ENCODE measurements at places on chromosomes 6 and 20.

DNA sequence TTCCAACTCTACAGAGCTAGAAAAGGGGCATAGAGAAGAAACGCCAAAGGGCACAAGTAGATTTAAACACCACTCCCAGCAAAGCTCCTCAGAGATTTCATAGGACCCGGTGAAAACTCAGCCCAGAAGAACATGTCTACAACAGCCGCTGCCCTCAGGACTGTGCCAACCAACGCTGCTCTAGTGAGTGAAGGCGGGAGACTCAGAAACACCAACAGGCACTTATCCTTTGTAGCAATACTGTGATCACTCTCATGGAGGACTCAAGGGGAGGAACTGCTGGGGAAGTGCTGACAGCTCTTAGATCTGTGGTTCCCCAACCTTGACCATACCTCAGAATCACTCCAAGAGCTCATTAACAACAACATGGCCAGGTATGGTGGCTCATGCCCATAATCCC, 39.5 kb downstream of the STAU1 start:
- DNase-seq = no peak

DNA sequence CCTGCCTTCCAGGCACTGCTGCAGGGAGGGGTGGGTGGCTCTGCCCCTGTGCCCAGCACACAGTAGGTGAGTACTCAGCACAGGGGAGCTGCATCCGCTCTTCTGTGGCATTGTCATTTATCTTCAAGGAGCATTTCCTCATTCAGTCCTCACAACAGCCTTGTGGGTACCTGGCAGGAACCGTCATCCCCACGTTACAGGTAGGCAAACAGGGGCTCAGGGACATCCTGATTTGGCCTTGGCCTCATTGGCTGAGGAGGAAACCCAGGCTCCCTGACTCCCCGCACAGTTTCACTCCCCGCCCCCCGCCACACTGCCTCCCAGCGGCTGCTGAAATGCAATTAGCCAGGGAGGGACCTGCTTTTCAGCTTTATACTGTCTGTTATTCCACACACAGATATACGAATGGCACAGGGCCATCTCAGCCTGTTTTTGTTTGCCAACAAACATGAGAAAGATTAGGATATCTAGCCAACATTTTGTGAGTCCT, 24.2 kb upstream of the PNPLA1 start:
- DNase-seq = no peak

- DNase-seq = no peak
These were observed 82.3 kb upstream of the SHLD1 start for GRCh38 chr20:5667705-5668528.

DNA sequence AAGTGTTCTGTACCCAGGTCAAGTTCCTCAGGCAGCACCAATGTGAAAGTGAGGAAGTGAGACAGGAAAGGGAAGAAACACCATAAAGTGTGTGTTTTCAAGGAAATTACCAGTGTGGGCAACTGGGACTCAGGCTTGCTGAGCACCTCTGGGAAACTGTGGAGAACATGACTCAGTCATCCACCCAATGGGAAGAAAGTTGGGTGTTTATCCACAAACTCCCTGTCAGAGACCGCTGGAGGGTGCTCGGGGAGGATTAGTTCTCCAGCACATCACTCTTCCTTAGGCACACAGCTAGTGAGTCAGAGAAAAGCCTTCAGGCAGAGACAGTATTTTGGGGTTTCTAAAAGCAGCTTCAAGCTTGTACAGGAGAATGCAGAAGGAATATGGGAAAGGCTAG, 93.6 kb downstream of the PCSK2 start:
- no peak for DNase-seq

- DNase-seq = no peak
These were observed 32.7 kb downstream of the WDR27 start for GRCh38 chr6:169669147-169669546.

GRCh38 chr20:47191956-47192355, 164.5 kb downstream of the ZMYND8 start:
- no peak for DNase-seq

DNA sequence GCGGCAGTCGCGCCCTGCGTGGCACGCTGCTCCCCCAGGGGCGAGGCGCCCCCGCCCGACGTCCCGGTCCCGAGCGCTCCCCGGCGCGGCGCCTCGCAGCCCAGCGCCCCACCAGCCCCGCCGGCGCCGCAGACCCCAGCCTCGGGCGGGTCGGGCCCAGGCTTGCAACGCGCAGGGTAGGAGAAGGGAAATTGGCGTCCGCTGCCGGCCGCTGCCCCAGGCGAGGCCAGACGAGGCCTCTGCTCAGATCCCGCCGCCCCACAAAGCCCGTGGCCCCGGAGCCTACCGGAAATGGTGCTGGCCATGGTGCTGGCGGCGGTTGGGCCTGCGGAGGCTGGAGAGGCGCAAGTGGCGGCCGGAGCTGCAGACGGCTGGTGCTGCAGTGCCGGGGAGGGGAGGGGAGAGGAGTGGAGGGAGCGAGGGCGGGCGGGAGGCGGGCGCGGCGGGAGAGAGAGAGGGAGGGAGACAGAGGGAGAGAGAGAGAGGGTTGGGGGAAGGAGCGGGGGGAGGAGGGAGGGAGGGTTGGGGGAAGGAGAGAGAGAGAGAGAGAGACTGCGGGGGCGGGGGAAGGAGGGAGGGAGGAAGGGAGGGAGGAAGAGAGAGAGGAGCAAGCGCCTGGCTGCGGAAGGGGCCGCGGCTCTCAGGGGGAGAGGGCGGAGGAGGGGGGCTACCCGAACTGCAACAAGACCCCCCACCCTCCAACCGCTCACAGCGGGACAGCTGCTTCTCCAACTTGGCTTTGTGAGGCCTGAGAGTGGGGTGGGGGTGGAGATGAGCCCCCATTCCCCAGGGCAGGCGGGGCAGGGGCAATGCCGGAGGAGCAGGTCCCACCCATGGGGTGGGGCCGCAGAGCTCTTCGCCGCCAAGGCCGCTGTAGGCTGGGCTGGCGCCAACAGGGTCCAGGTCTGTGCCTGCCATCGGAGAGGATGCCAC, at the start of gene STMN3:
STMN3 (minus strand) TSS at position 384 of the 933 bp plus-strand sequence; CDS start at position 305, 79 bp downstream.
- peak; percentile 41 for DNase-seq

- no peak for DNase-seq
These were observed 12.2 kb downstream of the EPHA7 start for GRCh38 chr6:93407186-93407585.

- no peak for DNase-seq
These were observed 478.0 kb downstream of the KIF16B start for GRCh38 chr20:16095226-16095625.
